ENCODE measurements at places on chromosomes 11 and 22. TPM values are rescaled to one million over a fixed set of nuclear protein-coding genes. Genes with fewer than 3 reads are reported as not detected.

GRCh38 chr11:115423728-115424459 is 80.3 kb downstream of the CADM1 start:
- H3K4me3 ChIP-seq, result no peak overlapping the region
- DNase-seq, result no peak
- H3K36me3 ChIP-seq, result no peaks in the 10 kb centered on the region
- no peaks in the 10 kb centered on the region for H3K27me3 ChIP-seq
- no peaks in the 10 kb centered on the region for H3K4me1 ChIP-seq
- no peak overlapping the region for H3K27ac ChIP-seq

GRCh38 chr22:27220339-27220738 is 563.0 kb downstream of the MIAT start:
- no peak overlapping the region for H3K4me3 ChIP-seq
- H3K27ac ChIP-seq, result no peak overlapping the region
- no peaks in the 10 kb centered on the region for H3K4me1 ChIP-seq

Gene CCDC89
- total RNA-seq, result not detected

Gene ART1
- total RNA-seq, result not detected

Gene ADAMTS15
- total RNA-seq, result 0.19 TPM

Gene LINC01488
- total RNA-seq, result 1.6 TPM

Measured in right lobe of liver (tissue), 6 donors.